ENCODE measurements at places on chromosomes 2 and 18. TPM values are rescaled to one million over a fixed set of nuclear protein-coding genes. Genes with fewer than 3 reads are reported as not detected.

Gene ASNSD1
- 113 TPM for total RNA-seq

Gene LOXHD1
- not detected for total RNA-seq

Gene POTEI
- 0.40 TPM for total RNA-seq

Gene AKAIN1
- not detected for total RNA-seq

Gene SOWAHC
- total RNA-seq, result 7.1 TPM

Gene ABCG5
- total RNA-seq, result not detected

Gene PHOSPHO2
- total RNA-seq, result 12.2 TPM

Gene TBR1
- not detected for total RNA-seq

Gene PPM1B
- 20.7 TPM for total RNA-seq

Gene HS1BP3
- 8.0 TPM for total RNA-seq

Gene SCG2
- 3.0 TPM for total RNA-seq

Gene BOD1L2
- not detected for total RNA-seq

Gene ADCY3
- total RNA-seq, result 15.4 TPM

Gene GAREM1
- 1.5 TPM for total RNA-seq

Gene RRM2
- 162 TPM for total RNA-seq

Gene FEV
- total RNA-seq, result not detected

Gene CGREF1
- 3.4 TPM for total RNA-seq

Gene CPSF3
- 164 TPM for total RNA-seq

Gene CDH2
- 90.6 TPM for total RNA-seq

Gene SLC40A1
- 5.6 TPM for total RNA-seq

Gene SPATA3
- not detected for total RNA-seq

Gene MC5R
- not detected for total RNA-seq

Gene RNF25
- total RNA-seq, result 54.7 TPM

Gene REV1
- 13.0 TPM for total RNA-seq

Gene ALPG
- not detected for total RNA-seq

Measured in Daoy (cell line).